ENCODE measurements at places on chromosomes 2 and 18.

DNA sequence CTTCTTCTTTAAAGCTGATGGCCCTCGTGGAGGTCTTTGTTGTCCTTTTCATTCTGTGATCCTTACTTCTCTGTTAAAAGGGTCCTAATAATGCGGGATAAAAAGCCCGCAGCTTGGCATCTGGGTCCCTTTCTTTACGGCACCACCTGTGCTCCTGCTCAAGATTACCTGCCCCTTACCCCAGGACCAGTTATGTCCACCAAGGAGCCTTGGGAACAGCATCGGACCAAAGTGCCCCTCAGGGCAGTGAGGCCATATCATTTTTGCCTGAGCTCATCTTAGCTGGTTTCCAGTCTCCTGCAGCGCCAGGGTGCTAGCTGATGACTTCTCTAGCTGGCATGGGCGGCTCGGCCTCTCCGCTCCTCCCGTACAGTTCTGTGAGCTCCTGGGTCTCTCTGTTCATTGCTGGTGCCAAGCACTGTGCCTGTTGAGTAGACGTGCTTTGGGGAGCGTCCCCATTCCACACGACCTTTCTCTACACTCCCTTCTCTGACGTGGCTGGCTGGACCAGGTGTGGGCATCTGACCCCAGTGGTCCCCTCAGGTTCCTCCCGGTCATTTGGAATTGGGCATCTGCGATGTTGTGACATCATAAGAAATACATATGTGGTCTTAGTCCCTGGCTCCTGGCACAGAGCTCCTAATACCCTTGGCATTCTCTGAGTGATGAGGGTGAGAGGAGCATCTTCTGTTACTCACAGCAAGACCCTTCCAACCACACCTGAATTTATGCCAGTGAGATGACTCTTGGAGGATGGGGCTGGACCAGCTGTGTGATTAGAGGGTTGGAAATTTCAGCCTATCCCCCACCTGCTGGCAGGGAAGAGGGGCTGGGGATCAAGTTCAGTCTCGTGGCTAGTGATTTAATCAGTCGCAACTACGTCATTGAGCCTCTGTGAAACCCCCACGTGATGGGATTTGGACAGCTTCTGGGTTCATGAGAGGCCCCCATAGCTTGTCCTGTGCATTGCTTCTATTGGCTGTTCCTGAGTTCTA lies 134.2 kb upstream of the HS6ST1 start:
- no peak for DNase-seq

- DNase-seq: no peak
Observed at GRCh38 chr2:64853306-64853705, 135.9 kb upstream of the SLC1A4 start.

- DNase-seq: no peak
Observed at GRCh38 chr2:138298120-138298814, 203.3 kb upstream of the SPOPL start.

DNA sequence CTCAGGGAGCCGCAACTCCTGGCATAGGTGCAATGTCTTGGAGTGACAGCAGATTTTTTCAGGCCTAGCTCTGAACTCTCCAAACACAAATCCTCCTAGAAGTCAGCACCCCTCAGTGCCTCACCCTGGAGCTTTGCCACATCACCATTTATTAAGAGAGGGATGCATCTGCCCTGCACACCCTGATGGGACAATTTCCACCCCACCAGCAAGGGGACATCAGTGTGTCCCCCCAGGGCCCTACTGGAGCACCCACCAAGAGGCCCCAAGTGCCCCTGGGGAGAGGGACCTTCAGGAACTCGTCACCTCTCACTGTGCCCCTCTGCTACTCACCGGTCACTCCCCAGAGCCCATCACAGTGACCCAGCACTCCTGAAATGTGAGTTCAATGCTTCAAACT lies 144.7 kb downstream of the NDUFA10 start:
- DNase-seq: no peak

- no peak for DNase-seq
Observed at GRCh38 chr18:2686349-2686968, 30.9 kb downstream of the SMCHD1 start.

DNA sequence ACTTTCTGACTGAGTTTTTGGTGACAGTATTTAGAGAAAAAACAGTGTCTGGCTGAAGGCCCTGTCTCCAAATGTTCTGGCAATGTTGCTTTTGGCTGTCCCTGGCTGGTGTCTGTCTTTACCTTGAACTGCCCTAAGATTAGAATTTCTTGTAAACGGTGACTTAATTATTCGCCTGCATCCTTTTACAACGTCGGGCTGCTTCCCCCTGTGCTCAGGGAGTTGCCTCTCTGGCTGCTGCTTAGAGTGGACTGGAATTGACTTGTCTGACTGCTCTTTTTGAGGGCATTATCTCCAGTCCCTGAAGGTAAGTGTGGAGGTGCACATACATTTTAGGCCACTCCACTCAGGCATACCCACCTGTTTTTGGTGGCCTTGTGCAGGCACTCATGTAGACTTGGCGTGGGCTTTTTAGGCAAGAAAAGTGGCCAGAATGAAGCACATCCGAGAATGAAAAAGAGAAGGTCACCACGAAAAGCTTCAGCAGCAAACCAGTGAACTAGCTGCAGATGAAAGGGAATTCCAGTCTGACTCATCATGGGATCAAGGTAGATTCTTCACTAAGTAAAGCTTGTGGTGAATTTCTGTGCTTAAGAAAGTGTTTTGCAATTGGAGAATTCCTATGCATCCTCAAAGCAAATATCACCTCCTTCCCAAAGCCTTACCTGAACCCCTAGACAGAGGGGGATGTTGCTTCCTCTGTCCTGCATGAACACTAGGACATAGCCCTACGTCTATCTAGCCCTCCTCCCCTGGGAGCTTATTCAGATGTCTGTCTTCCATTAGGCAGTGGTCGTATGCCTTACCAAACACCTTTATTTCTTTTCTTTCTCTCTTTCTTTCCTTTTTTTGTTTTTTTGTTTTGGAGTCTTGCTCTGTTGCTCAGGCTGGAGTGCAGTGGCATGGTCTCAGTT lies 230.3 kb upstream of the TRIB2 start:
- no peak for DNase-seq

- no peak for DNase-seq
Observed at GRCh38 chr18:37987901-37988300, 422.3 kb upstream of the CELF4 start.

DNA sequence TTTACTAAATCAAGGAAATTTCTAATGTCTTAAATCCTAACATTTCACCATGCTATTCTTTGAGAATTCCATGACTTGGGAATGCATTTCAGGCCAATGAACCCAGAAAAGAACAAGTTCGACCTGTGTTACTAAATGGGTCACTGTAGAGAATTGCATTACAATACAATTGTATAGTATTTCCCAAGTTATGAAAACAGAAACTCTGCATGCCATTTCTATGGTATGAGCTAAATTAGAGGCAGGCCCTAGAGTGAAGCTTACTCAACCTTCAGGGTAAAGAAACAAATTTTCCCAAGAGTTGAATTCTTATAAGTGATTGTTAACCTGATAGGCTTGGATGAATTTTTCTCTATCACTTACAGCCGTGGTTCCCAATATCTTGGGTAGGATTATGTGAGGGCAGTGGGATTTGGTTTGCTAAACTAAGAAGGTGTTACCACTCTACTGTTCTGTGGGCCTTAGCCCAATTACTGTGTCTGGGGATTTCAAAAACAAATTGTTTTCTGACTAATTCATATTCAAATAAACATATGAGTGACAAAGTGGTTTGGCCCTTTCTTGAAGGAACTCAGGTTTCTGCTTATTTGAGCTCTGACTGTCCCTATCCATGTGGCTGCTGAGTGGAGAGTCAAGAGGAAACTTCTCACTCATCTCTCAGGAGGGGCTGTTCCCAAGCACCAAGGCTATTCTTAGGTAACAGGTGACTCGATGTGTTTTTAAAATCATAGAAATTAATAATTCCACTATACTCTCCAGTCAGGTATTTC lies 11.2 kb upstream of the SERPINB7 start:
- no peak for DNase-seq

DNA sequence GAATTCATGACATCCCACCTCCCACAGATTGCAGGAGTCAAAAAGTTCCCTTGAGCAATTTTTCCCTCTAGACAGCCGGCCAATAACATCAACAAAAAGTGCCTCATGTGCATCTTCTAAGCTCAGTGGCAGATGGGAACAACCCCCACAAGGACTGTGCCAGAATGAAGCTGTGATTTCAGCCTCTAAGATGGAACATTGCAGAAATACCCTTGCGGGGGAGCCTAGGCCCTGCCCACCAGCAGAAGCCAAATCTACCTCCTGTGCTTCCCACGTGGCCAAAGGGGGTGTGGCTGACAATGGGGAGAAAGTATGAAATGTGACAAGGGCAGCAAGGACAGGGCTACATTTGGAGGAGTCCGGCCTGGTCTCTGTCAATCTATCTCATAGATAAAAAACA lies 482.3 kb downstream of the TGIF1 start:
- DNase-seq: no peak

- DNase-seq: no peak
Observed at GRCh38 chr2:195648787-195649186, 8.2 kb upstream of the SLC39A10 start.

DNA sequence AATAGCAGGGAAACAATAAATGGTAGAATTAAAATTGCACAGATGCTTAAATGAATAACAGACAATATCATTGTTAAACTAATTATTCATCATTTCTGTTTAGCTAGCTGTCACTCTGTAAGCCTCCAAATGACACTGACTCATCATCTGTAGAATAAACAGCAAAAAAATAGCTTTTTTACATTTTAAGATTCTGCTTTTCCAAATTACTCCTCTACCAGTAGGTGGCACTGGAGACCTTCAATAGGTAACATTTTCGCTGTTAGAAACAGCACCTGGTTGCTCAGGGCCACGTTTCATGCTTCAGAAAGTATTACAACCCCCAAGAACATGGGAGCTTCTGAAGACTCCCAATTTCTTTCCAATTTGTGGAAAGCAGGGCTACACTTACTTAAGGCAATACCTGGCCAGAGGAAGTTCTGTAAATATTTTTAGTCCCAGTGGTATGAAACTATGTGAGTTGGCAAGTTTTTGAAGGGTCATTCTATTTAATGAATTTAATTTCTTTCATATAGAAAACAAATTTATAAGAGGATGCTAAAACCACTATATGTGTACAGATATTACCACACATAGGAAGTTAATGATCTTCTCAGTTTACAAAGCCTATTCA lies 45.4 kb downstream of the TTN start:
- peak; percentile 37 for DNase-seq

DNA sequence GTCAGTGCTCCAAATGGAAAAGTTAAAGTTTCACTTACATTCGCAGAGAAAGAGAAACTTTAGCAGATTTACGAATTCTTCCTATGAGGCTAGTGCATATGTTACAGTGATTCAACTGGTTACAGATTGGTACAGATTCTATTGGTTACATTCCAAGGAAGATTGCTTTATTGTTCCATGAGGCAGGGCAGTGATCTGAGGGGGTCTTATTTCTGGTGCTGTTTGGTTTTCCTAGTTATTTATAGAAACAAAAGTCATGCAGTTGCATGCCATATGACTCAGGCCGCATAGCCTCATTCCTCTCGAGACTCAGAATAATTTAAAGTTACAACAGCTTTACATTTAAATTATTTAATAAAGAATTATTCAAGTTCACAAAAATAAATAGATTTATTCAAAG lies 385.4 kb upstream of the SYT4 start:
- no peak for DNase-seq

DNA sequence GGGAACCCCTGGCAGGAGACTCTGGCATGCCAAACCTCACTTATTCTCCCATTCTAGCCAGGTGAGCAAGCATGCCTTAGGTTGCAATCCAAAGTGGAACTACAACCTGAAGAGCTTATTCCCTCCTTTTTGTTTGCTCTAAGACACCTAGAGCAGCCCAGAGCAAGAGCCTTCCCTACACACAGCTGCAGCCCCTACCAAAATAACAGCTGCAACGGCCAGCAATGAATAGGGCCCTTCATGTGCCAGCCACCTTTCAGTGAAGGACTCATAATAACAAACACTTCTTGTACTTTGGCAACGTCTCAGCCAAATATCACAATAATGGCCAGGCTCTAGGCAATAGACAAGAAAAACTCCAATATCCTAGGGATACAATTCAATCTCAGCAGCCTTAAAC lies 178.7 kb downstream of the ALK start:
- no peak for DNase-seq

Data from GM12864 (cell line).